Activated B cell treated with CpG ODN at 0.5 μM for 24 hours (primary cell): ENCODE measurements at places on chromosomes 6 and 20. TPM values are rescaled to one million over a fixed set of nuclear protein-coding genes. Genes with fewer than 3 reads are reported as not detected.

DNA sequence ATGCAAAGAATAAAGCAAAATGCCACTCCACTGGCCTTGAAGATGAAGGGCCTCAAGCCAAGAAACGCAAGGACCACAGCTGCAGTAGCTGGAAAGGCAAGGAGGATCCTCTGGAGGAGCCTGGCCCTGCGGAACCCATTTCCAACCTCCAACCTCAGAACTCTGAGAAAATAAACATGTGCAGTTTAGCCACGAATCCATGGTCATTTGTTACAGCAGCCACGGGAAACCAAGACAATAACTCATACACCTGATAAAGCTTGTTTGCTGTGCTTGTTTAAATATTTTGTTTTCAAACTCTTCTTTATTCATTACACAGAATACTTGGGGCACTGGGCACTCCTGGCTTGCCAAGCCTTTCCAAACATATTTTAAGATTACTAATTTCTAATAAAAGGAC, 10.4 kb downstream of the SERPINB6 start:
- no peak for DNase-seq

- no peak for DNase-seq
Measured at GRCh38 chr6:130933712-130934200, 106.5 kb downstream of the SMLR1 start.

The CTCFL gene
- total RNA-seq = not detected in 2 replicates

The NKX2-2 gene
- total RNA-seq = not detected in 2 replicates

The IYD gene
- not detected in 2 replicates for total RNA-seq

The POPDC3 gene
- total RNA-seq = not detected in 2 replicates

The RANBP9 gene
- total RNA-seq = 30.7 and 34.7 TPM in 2 replicates

The TAF11 gene
- 27.6 and 28.0 TPM in 2 replicates for total RNA-seq

The LST1 gene
- total RNA-seq = 7.8 and 8.4 TPM in 2 replicates
